ENCODE measurements at places on chromosomes 1 and 21.

GRCh38 chr1:168963601-168964000, 142.9 kb upstream of the ATP1B1 start:
- DNase-seq = no peak

DNA sequence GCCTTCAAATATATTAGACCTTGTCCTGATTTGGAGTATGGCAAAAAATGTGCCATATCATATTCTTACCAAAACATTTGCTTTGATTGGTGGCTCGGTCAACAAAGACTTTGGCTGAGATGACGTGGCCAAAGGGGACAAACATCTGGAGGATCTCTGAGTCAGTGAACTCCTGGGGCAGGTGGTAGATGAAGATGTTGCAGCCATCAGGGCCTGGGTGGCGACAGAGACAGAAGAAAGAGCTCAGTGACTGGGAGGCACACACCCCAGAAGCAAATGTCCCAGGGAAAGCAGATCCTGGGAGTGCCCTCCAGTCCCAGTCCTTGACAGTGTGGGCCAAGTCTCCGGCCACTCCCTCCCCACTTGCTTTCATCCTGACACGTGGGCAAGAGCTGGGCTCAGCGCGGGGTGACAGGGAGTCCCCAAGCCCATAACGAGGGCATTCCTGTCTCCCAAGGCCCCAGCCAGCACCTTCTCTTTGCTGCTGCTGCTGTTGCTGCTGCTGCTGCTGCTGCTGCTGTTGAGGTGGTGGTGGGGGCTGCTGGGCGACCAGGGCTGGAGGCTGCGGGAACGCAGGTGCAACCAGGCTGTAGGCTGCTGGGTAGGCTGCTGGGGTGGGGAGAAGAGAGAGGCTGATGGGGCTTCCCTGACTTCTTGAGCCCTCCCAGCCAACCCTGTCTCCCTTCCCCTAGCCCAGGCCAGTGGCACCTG, 10.7 kb downstream of the CELF3 start:
- no peak for DNase-seq

DNA sequence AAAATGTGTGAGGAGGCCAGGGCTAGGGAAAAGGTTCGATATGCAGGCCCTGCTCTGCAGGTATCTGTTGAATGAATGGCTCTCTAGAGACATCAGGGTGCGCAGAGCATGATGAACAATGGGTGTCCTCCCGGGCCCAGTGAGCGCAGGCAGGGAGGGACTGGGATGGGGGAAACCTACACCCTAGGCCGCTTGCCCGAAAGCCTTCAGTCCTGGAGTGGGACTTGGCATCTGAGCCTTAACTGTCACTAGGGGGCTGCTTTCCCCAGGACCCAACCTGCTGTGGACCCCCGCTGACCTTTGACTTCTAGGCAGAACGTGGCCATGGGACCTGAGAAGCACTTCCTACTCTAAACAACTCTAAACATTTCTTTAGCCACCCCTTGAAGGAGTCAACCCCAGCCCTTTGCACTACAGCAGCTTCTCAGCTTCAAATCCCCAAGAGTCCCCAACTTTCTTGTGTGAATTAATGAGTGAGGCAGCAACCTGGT, 444 bp upstream of the MAP3K6 start:
- DNase-seq = no peak

- no peak for DNase-seq
Observed at GRCh38 chr1:35876988-35877387, 6.0 kb upstream of the AGO1 start.

DNA sequence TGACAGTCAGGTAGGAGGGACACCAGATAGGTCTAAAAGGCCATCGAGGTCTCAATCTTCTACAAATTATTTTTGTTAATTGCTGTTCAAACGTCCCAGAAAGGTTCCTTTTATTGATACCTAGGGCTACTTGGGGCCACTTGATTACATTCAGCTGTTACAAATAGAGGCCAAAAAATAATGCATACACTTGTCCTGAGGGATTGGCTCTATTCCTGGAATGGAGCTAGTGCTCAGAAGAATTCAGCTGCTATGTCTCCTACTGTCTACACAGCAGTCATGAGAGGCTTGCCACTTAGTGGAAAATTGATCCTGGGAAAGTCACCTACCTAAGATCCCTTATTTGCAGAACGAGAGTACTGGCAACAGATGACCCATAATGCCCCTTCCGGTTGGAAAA, 498.3 kb downstream of the ADGRL2 start:
- DNase-seq = no peak

- DNase-seq = no peak
Observed at GRCh38 chr1:30183895-30184294, 539.5 kb downstream of the MATN1 start.

DNA sequence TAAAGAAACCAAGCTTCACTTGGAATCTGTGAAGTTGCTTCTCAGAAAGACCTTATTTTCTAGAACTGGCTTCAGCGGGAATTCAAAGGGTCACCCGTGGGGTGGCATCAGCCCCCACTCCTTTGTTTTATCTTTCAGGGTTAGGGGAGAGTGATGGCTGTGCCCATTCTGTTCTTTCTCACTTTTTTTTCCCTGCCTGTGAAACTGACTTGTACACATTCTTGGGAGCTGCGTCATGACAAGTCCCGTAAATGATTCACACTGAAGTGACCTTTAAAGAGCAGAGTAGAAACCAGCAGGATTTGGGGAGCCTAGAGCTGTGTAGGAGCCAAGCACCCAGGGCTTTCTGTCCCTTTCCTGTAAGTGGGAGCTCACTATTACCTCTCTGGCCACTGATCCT, 43.8 kb downstream of the SLC44A3 start:
- DNase-seq = no peak

DNA sequence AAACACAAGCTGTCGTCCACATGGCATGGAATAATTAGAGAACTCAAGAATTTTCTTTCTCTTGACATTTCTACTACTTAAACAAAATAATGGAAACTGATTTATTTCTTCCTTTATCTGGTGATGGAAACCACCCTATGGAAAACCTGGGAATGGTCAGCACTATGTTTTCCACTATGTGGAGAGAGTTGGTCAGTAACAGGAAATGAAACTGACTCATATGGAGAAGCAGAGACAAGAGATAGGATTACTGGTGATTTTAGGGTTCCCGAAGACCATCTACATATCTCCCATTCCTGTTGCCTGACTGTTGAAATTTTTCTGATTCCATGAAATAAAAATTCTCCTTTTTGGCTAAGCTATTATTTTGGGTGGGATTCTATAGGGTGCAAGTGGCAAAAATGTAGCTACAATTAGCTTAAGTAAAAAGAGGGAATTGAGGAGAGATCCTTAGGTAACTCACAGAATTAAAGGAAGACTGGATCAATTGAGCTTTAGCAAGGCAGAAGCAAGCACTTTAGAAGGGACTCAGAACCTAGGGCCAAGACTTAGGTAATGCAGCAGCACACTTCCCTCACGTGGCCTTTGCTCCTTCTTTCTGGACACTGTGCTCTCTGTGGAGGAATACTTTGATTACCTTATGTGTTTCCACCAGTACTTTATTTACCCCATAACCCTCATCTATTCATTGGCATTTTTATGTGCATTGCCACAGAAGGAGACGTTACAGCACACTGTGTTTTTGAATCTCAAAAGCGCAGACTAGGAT, 89.6 kb downstream of the LEPR start:
- no peak for DNase-seq

DNA sequence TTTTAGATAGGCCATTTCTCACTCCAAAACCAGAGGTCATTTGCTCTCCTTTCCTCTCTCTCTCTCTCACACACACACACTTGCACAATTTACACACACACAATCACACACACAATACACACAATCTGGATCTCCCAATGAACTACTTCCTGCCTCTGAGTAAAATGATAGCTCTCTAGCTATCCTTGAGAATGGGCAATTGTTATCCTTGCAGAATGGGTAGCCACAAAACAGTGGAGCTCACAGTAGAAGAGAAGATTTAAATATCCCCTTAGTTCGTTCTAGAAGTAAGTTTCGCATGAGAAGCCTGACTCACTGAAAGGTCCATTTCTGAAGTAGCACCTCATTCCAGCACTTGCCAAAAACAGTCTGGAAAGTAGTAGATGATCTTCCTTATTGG, 17.6 kb downstream of the PALMD start:
- DNase-seq = no peak

GRCh38 chr1:68363339-68363738, 86.4 kb downstream of the RPE65 start:
- no peak for DNase-seq

DNA sequence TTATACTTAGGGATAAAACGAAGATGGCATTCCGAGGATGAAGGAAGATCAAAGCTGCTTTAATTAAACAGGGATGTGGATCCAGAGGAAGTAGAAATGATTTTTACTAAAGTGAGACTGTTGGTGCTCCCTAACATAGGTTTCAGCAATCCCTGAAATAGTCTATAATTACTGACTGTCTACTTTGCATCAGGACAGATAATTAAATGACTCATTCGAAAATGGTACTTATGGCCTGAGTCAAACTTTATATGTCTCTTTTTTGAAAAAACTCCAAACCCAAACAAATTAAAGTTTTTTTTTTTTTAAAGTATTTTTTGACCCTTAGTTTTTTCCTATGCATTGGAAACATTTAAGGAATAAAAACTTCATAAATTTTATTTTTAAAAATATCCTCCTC, 90.3 kb downstream of the LYST start:
- DNase-seq = no peak

DNA sequence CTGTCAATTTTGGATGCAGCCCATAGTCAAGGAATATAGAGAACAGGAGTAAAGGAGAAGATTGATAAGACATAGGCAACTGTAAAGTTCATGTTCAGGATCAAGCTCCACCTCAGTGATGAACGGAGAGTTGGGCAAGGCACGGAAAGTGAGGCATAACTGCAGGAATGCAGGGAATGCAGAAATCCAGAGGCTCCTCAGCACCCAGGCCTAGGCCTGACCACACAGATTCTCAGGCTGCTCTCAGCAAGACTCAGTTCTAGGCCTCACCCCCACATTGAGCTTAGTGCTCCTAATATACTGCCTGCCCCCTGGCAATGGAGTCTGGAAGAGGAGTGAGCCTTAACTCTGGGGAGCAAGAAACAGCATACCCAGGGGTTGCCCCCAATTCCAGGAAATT, 36.3 kb upstream of the S1PR1 start:
- no peak for DNase-seq

DNA sequence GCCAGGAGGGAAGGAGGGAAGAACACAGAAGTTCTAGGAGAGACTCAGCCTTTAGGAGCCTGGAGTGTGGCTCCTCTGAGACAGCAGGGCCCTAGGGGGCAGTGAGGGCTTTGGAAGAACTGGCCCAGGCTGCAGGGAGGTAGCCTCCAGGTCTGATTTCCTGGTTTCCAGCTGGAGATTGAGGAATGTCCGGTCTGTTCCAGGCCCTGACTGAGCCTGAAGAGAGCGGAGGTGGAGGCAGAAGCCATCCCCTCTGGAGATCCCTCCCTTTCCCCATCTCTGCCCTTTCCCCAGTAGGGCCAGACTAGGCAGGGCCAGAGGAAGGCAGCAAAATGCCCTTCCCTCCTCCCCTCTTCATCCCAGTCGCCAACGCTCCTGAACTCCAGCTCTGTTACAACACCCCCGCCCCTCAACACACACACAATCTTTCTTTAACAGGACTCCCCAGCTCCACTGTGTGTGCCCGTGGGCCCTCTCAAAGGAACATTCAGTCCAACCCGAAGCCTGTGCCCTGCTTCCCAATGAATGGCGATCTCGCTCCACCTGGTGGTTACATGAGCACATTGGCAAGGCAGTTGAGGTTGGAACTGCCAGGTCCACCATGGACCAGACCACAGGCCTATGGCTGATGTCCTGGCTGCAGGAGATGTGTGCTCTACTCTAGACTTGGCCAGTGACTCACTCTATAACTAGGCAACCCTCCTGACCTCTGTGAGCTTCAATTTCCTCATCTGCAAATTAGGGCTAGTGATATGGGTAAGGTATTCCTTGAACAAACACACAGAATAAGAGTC, 32.0 kb downstream of the MAP7D1 start:
- peak; percentile 53 for DNase-seq

GRCh38 chr1:47661040-47661439, 223.2 kb downstream of the FOXD2 start:
- DNase-seq = no peak

- DNase-seq = no peak
Observed at GRCh38 chr1:211386921-211387320, 60.3 kb downstream of the TRAF5 start.

- no peak for DNase-seq
Observed at GRCh38 chr1:24745711-24746413, 615 bp downstream of the CLIC4 start.

GRCh38 chr1:119003413-119004128, 15.4 kb upstream of the TBX15 start:
- no peak for DNase-seq

DNA sequence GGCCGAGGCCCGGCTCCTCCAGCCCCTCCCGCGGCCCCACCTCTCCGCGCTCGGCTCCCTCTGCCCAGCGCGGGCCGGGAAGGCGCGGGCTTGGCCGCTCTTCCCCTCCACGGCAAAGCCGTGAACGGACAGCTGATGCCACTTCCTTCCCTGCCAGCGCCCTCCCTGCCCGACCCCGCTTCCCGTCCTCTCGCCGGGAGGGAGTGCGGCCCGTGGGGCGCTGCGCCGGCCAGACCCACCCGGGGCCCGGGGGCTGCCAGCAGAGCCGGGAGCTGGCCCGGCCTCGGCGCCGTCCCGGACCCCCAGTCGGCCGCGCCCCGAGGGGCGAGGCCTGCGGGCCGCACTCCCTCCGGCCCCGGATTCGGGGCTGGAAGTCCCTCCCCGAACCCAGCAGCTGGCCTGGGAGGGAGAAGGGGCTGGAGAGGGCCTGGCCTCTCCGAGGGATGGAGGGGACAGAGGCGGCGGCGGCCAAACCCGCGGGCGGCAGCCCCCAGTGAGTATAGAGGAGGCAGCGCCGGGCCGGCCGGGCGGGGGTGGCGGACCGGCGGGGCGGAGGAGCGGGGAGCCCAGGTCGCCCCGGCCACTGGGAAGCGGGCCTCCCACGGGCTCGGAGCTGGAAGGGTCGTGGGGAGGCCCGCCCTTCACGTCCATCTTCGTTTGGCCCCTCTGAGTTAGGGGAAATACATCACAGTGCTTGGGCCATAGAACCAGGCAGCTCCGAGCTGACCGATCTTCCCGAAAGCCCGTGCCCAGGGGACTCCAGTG, at the start of gene KIAA1614:
Gene KIAA1614, plus strand, starts transcription at position 97 of the 765 bp plus-strand sequence. Its CDS starts 347 bp downstream, at position 444.
- no peak for DNase-seq

GRCh38 chr21:46111193-46111571, 13.3 kb downstream of the COL6A2 start:
- no peak for DNase-seq

- no peak for DNase-seq
Observed at GRCh38 chr1:66262208-66262963, 271.6 kb upstream of the SGIP1 start.

GRCh38 chr1:215772151-215772550, 205.0 kb downstream of the KCTD3 start:
- peak; percentile 31 for DNase-seq

DNA sequence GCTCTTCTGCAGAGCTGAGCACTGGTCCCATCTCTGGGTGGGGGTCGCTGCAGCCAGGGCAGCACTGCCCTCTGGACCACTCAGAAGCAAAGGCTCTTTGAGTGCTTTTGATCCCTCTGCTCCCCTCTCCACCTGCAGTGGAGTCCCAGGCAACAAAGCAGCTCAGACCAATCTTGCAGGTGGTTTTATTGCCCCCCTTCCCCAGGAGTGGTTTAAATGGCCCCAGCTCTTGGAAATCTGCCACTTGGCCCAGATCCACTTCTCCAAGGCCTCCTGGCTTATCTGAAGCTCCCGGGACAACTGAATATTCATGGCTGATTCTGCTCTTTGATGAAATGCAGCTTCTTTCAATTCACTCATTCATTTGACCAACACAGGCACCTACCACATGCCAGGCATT, 2.7 kb downstream of the STUM start:
- DNase-seq = peak; percentile 45

- no peak for DNase-seq
Observed at GRCh38 chr21:27425172-27425571, 458.3 kb upstream of the ADAMTS5 start.

GRCh38 chr1:214076708-214077065, 88.9 kb downstream of the PROX1 start:
- peak; percentile 39 for DNase-seq
